SHP77 treated with DMSO at 0.1 percent for 48 hours (cell line): ENCODE measurements at places on chromosomes 6 and 20.

DNA sequence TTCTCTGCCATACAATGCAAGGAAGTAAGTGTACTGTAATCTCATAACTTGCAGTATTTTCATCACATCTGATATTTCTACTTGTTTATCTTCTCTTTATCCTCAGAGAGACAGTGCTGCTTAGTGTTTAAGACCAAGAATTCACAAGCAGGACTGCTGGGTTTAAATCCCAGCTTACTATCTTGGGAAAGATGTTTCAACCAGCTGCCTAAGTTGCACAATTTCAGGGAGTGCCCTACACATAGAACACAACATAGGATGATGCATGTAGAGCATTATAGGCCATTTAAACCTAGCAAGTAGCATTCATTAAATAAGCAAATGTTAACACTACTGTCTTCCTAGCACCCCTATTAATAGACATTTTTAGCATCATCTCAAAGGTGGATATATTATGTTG is 205.2 kb upstream of the CEP162 start:
- no peak for DNase-seq

DNA sequence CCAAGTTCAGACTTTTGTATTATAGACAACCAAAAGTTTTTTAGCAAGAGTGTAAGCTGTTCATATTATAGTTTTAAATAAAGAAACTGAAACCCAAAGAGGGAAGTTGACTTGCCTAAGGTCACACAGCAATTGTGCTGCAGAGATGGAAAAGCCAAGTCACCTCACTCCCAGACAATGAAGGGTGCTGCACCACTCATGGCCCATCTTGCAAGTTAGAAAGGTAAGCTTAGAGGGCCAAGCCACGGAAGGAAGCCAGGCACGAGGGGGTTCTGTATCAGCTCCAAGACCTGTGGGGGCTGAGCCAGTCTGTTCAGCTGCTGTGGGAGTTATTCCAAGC is 860 bp downstream of the DEFB124 start:
- DNase-seq: no peak

DNA sequence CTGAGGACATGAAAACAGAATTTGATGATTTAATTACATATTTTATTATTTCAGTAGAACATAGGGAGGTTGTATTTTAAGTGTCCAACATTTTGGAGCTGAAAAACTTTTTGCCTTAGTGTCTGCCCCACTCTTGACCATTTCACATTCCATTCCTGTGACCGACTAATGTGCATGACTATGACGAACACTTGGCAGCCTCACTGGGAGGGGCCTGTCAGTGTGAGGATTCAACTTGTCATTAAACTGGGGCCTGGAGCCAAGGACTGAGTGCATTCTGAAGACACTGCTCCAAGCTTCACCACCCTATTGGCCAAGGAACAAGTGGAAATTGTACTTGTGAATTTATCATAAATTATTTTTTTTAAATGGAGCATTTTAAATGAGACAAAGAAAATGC is 661.3 kb downstream of the BCKDHB start:
- DNase-seq: no peak

GRCh38 chr6:111199935-111200334 is 112.6 kb downstream of the SLC16A10 start:
- DNase-seq: no peak

DNA sequence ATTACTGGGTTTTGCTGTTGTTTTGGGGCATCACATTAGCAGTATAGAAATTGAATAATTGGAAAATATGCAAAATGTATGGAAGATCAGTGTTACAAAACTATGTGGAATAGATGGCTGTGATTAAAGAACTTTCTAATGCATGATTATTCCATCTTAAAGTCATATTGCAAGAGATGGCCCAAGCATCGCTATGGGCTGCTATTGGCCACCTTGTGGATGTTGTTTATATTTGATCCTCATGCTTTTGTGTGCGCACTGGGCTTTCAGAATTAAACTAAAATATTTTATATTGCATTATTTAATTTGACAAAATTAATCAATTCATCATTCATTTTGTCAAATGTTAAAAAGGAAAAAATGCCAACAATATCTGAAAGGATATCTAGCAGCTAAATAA is 16.1 kb upstream of the HMGN3 start:
- no peak for DNase-seq

DNA sequence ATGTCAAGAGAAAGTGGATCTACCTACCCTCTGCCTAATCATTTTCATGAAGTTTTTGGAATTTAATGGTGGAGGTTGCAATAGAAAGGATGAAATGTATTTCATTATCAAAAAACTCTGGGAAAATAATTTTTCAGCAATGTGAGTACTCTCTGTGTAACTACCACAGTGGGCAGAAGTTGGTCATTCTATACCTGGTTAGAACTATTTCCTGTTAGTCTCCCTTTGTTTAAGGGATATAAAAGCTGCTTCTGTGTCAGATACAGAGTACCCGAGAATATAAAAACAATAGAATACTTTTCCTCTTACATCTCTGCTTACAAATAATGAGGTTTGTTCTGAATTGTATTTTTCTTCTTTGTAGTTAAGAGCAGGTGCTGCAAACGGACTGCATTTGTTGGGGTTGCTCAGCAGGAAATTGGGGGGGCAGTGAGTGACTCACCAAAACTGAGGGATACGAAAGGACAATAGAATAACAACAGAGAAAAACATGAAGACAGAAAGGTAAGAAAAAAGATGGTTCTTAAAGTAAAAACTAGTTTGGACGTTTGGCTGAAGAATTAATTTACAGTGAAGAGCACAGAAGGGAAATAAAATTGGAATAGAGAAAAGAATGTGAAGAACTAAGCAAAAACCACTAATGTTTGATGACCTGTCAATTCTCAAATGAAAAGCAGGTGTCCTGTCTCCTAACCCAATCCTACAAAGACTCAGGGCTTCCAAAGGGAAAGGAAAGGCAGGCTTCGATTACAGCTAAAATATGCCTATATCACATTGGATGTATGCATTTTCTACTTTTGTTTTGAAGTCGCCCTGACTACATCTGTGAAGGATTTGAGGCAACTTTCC is 703.1 kb downstream of the RFPL4B start:
- DNase-seq: no peak

- DNase-seq: no peak
Measured at GRCh38 chr20:19944772-19945459, 72.2 kb upstream of the NAA20 start.

GRCh38 chr20:49982072-49982345 is 771 bp upstream of the SNAI1 start:
- DNase-seq: no peak

DNA sequence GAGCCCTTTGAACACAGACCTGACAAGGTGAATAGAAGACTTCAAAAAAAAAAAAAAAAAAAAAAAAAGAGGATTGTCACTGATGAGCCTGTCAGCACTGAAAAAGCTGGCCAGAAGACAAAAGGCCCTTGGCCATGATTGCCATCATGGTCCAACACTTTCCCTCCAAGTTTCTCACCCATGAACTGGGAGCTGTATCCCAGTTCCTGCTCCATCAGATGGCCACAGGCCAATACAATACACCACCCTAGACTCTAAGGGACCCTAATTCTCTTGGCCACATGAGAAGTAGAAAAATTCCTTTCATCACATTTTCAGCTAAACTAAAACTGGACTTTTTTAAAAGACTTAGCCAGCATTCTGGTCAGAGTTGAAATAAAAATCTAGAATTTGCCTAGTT is 50.2 kb downstream of the NUDT3 start:
- no peak for DNase-seq

DNA sequence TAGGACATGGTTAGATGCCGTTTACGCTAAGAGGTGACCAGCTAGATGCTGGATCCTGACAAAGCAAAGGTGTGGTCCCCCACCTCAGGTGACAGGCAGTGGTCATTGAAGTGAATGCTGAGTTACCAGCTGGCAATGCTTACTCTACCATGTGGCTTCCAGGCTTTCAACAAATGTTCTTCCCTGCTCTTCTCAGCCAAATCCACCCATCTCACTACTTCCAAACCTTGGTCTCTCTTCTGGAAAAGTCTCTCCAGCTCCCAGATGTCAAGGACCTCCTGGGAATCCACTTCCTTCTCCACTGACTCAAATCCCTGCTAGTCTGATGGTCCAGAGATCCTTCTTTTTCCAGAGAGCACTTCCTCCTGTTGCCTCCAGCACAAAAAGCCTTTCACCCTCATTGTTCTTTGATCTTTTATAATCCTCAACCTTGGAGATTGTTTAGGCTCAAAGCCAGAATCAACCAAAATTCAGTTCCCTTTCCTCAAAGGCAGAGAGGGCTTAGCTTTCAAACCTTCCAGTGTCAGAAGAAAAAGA is 228.0 kb downstream of the ZNF217 start:
- DNase-seq: no peak

DNA sequence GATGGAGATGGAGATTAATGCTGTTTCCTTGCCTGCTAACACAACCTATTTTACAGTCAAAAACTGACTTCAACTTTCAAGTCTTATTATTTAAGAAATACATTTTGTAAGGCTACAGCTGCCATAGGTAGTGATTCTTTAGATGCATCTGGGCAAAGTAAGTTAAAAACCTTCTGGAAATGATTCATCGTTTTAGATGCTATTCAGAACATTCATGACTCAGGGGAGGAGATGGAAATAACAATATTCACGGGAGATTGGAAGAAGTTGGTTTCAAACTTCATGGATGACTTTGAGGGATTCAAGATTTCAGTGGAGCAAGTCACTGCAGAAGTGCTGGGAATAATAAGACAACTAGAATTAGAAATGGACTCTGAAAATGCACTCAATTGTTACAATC is 174.9 kb upstream of the GGTLC1 start:
- no peak for DNase-seq

GRCh38 chr6:158150701-158151100 is 17.4 kb downstream of the SERAC1 start:
- no peak for DNase-seq

DNA sequence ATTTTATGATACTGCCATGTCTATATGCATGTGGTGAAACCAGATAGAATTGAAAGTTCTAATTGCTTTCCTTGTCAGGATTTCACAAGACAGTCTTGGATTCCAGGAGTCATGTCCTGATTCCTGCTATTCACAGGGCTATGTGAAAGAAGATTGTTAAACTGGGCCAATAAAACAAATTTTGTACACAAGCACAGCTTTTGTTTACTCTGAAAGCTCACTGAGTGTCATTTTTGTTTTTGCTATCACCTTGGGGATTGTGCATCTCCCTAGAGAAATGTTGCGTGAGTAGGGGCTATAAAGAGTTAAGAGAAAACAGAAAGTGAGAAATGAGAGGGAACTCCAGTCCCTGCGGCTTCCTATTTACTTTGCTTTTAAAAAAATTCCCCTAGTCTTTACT is 627.5 kb downstream of the PKHD1 start:
- no peak for DNase-seq

DNA sequence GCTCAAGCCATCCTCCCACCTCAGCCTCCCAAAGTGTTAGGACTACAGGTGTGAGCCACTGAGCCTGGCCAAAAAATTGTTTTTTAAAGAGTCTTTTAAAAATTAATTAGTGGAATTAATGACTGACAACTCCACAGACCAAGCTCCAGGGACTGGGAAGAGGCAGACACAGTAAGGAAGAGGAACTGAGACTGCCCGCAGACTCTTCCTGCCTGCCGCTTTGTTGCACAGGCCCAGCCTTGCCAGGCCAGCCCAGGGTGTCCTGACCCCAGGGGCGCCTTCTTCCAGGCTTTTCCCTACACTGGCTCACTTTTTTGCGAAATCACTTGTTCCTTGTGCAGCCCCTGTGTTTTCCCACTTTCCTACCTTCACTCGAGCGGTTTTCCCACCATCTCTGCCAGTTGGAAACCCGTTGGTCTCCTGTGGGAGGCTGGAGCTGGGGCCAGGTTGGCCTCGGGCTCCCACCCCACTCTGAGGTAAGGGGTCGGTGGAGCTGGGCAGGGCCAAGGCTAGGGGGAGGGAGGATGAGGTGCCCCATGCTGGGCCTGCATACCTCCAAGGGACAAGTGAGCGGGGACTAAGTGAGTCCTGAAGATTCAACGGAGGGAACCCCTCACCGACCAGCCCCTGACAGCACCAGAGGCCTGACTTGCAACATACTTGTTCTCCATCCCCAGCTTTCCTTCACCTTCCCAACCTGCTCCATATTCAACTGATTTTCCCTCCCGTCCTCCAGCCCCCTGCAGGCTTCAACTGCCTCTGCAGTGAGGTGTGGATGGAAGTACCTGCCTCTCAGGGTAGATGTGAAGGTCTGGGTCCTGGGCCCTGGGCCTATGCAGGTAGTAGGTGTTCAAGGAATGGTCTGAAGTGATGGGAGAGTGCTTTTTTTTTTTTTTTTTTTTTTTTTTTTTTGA is 23.5 kb upstream of the SMIM29 start:
- no peak for DNase-seq

- no peak for DNase-seq
Measured at GRCh38 chr20:41830702-41831101, 212.5 kb upstream of the CHD6 start.

DNA sequence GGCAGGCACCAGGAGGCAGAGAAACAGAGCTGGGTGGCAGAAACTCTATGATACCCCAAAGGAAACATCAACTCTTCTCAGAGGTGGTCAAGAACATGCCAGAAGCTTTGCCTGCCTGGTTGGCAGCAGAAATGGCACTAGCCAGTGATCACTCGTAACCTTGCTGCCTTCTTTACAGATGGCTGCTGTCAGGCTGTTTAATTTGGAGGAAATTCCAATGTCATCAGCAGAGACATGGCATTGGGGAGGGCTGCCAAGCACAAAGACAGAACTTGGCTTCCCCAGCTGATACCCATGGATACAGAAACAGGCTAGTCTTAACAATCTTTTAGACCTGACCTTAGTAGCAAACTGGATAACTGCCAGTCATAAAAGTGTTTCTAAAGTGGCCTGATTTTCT is 153.6 kb downstream of the GMPR start:
- DNase-seq: no peak

- no peak for DNase-seq
Measured at GRCh38 chr20:61855286-61855685, 210.4 kb downstream of the TAF4 start.

- DNase-seq: no peak
Measured at GRCh38 chr6:75460681-75461080, 32.9 kb downstream of the FILIP1 start.

DNA sequence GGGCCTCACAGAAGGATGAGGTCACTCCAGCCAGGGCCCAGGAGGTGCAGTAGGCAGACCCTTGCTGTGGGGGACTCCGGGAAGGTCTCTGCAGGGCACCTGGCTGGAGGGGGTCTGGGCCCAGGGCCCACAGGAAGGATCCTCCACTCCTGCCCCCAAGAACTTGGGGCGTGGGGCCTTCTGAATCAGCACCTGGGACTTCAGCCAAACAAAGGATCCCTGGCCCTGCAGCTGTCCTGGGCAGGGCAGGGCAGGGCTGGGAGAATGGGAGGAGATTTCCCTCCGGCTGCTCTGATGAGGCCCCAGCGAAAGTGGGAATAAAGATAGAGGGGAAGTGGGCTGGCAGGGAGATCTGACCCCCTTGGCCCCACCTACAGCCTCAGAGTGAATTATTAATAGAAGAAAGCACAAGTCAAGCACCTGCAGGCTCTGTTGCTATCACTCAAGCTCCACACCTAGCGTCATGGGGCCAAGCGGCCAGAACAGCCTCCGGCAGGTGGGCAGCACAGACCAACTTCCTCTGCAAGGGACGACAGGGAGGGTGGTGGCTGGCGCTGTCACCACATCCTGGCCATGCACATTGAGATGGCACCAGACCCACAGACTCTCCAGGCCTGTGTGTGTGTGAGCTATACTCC is 61.6 kb upstream of the MRPS10 start:
- no peak for DNase-seq
